ENCODE measurements at places on chromosomes 6 and 20.

- no peak for DNase-seq
These were observed 4.6 kb upstream of the CPXM1 start for GRCh38 chr20:2804852-2805688.

GRCh38 chr6:130836055-130836640, 8.9 kb downstream of the SMLR1 start:
- no peak for DNase-seq

DNA sequence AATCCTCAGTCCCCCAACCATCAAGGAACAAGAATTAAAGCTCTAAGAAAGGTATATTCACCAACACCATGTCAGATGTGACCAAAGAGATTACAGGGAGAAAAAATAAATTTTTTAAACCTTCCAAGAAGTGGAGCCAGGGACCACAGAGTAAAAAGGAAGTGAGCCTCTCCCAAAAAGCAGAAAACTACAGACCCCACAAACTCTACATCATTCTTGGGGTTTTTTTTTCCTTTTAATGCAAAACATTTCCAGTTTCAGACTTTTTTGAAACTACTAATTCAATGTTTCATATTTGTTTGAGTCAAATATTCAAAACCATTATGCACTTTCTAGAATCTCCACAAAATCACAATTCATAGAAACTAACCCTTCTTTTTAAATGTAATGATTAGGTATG, 6.8 kb upstream of the IL17F start:
- no peak for DNase-seq

DNA sequence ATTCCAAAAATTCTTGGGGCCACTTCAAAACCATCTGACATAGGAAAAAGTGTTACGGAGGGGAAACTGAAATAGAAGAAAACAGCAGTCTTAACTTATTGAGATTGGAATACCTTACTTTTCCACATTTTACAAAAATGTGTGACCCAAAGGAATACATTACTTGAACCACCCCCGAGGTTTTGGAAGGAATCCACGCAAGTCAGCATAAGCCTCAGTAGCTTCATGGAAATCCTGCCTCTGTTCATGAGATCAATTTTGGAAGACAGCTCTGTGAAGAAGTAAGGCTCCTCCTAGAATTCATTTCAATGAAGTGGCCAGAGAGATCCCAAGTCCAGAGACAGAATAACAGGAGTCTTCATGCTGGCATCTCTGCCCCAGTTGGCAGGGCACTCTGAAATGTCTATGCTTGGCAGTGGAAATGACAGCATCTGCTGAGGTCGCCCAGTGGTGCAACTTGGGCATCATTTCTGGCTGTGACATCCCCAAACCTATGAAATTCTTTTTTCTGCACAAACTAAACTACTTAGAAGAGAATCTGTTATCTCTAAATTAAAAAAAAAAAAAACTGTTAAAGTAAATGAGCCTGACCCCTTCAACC, 132.5 kb downstream of the EPM2A start:
- DNase-seq = no peak

DNA sequence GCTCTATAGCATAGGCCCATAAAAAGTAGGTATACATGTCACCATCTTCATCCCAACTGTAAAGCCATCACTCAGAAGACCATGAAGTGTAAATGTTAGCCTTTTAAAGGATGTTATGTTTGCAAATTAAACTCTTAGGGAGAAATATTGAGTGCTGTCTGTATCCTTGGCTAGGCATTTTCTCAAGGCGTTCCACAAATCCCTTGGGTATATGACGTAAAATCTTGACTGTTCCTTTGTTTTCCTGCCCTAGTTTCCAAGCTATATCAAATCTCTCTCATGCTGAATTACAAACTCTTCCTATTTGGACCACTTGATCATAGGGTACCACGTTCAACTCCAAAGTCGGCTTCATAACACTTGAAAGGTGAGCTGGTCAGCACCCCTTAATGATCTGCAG, 486.2 kb downstream of the HDGFL1 start:
- DNase-seq = no peak

GRCh38 chr20:19668418-19668817, 89.6 kb upstream of the RIN2 start:
- no peak for DNase-seq

Measured in uterus (tissue), 4 donors.